DMS153 (cell line): ENCODE measurements at places on chromosomes 16 and 17.

DNA sequence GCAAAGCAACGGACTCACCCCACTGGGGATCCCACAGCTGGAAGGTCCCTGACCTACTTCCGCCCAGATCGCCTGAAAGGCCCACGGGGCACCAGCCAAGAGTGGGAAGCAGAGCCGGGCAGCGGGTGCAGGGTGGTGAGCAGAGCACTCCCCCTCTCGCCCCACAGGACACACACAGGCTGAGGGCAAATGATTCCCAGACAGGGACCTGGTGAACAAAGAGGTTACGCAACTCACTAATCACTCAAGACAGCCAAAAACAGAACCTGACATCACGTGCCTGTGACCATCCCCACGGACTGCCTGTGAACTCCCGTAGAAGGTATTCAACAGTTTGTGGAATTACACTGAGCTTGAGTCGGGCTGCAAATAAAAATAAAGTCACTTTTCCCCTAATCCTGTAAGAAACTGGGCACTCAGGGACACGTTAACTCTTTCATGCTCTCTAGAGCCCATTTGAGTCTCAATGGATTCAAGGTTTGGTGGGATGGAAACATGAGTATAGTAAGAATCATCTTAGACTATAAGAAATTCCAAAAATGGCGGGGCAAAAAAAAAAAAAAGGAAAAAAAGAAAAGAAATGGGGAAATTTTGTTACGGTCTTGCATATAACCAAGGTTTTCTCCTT is 396.1 kb downstream of the SOX9 start:
- DNase-seq, result no peak

DNA sequence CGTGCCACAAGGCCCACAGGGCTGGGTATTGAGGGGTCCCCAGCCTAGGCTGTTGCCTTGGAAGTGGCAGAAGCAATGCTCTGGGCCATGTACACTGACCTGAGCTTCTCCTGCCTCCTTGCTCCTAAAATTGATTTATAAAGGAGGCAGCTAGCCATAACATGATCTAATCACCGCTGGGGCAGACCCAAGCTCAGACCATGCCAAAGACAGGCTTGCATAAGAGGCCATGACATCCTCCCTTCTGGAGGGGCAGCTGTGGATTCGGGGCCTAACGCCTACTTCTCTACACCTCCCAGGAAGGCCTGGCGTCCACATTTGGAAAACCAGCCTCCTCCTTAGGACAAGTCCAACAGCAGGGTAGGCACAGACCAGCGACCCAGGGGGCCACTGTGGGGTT is 12.3 kb downstream of the HSD11B2 start:
- DNase-seq, result no peak

- DNase-seq, result no peak
These were observed 12.0 kb upstream of the TNRC6A start for GRCh38 chr16:24717411-24717810.

DNA sequence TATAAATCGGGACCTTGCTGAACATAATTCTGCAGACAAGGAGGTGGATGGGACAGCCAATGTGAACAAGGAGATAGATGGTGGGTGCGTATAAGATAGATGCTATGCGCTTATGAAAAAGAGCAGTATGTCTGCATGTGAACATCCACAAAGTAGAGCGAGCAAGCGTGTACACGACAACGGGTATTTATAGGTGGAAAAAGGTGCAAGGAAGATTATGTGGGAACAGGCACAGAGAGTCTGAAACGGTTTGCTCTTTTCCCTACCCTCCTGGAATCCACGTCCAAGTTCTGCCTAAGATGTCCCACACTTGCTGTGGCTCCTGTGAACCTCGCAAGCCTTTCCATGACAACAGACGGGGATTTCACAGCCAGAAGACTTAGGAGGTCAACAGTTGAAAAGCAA is 43.0 kb downstream of the SNX11 start:
- no peak for DNase-seq

DNA sequence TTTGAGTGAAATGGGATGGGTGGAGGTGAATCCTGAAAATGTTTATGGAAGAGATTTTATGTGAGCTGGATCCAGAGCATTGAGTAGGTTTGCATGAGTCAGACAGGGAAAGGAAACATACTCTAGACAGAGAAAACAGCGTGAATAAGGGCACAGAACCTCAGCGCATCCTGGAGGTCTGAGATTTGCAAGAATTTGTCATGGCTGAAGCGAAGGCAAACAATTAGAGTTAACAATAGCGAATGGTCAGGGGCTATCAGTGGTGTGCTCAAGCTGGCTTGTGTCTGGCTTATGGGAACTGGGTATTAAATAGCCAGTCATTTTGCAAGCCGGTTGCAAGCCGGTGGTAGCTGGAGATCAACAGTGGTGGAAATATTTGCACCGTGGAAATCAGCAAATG is 36.4 kb downstream of the MAP2K6 start:
- no peak for DNase-seq

- no peak for DNase-seq
These were observed 11.3 kb downstream of the TBC1D16 start for GRCh38 chr17:80024206-80024972.

- peak; percentile 78 for DNase-seq
These were observed 8.5 kb downstream of the CSF3 start for GRCh38 chr17:40023590-40024292.

GRCh38 chr16:22073350-22073749 is 19.0 kb upstream of the VWA3A start:
- DNase-seq, result no peak

GRCh38 chr17:56672195-56672594 is 78.7 kb downstream of the NOG start:
- DNase-seq, result no peak

DNA sequence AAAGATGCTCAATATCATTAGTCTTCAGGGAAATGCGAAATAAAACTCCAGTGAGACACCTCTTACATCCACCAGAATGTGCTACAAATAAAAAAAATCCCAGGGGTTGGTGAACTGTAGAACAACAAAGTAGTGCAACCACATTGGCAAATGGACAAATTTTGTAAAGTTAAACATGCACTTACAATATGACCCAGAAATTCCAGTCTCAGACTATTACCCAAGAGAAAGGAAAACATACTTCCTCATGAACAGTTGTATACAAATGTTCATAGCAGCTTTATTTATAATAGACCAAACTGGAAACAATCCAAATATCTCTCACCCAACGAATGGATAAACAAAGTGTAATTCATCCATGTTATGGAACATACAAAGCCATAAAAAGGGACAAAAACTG is 239.5 kb downstream of the ABCC12 start:
- no peak for DNase-seq

- DNase-seq, result peak; percentile 93
These were observed 394.0 kb downstream of the KCNJ2 start for GRCh38 chr17:70563281-70563820.

DNA sequence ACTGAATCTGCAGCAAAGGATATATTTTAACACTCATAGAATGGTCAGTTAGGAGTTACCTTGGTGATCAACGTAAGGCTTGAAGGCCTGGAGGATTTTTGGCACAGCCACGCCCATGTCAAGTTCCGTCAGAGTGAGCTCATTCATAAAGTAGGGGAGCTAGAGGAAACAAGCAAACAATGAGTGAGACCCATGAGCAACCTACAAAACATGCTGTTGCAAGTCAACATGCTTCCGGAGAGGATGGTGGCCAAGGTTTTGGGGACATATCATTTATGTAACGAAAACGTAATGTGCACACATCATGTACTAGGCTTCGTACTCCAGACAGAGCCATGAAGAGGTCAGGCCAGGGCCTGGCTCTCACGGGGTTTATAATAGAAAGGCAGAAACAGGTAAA is 41.1 kb upstream of the ERN1 start:
- DNase-seq, result no peak

- no peak for DNase-seq
These were observed 60.7 kb upstream of the TBX2 start for GRCh38 chr17:61338874-61339478.

DNA sequence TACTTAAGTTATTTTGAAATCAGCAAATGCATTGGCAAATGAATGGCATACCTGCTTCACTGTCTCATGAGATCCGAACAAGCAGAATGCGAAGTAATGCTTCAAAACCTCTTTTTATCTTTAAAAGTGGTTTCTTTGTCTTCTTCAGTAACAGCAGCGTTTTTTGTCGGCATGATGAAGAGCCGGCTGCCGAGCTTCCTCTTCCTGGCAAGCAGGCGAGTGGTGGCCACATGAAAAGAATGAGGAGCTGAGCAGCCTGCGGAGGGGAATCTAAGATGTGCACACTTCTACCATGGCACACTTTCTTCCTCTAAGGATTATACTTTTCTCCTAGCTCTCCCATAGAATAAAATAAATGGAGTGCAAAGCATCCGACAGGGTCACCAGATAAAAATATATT is 42.4 kb upstream of the AKTIP start:
- DNase-seq, result no peak

DNA sequence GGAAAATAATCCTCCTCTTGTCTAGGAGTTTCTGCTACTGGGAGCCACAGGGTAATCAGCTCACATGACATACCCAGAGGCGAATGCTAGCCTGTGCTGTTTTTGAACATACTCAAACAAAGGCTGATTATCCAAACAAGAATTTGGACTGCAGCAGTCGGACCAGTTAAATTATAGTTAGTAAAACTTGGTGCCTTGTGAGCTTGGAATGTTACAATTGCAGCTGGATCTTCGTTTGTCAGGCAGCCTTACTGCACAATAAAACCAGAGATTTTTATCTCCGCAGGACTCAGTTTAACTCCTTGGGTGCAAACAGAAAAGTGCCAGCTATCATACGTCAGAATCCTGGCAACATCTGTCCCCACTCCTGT is 163.8 kb upstream of the TBX2 start:
- no peak for DNase-seq

DNA sequence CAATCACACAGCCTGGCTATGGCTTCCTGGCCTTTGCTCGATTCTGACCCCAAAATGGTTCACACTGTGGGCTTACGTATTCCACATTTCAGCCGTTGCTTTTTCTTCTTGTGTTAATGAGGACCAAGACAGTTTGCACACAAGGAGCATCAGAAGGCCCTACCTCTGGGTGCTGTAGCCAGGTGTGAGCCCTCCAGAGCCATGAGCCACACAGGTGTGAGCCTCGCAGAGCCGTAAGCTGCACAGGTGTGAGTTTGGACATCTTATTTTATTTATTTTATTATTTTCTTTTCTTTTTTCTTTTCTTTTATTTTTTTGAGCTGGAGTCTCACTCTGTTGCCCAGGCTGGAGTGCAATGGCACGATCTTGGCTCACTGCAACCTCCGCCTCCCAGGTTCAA is 70.6 kb downstream of the LMF1 start:
- no peak for DNase-seq

- no peak for DNase-seq
These were observed 24.9 kb downstream of the CDRT15 start for GRCh38 chr17:14211801-14212200.

GRCh38 chr16:58628845-58629732 is 537 bp downstream of the CNOT1 start:
- no peak for DNase-seq

GRCh38 chr17:17576772-17577234 is 14.7 kb downstream of the PEMT start:
- no peak for DNase-seq

- no peak for DNase-seq
These were observed 145.0 kb upstream of the HS3ST4 start for GRCh38 chr16:25546791-25547190.

- DNase-seq, result peak; percentile 26
These were observed 204.7 kb downstream of the HS3ST4 start for GRCh38 chr16:25896411-25896810.

DNA sequence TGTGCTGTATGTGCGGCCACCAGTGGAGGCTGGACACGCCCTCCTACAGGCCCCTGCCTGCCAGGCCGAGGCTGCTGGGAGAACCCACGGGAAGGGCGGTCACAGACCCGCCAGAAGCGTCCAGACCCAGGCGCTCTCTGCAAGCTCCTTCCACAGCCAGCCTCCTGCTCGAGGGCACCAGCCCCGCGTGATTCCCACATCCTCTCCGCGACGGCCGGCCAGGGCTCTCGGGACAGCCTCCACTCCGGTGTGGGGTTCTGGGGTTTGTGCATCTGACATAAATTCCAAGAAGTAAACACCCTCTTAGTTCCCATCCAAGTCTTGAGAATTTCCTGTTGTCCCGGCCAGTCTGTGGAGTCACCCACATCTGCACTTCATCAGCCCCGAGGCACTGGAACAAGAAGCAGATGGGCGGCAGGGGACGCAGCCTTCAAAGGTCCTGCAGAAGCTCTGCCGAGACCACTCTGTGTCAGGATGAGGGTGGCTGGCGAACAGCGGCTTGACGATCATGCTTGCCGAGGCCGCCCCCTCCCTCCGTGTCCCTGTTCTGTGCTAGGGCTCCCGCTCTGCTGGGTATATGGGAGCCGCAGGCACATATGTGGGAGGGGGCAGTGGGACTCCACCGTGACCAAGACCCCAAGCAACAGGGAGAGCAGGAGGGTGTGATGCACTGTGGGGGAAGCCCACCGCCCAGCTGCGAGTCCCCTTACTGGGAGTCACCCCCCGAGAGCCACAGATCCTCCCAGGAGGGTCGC is 2.4 kb upstream of the TMEM204 start:
- no peak for DNase-seq

DNA sequence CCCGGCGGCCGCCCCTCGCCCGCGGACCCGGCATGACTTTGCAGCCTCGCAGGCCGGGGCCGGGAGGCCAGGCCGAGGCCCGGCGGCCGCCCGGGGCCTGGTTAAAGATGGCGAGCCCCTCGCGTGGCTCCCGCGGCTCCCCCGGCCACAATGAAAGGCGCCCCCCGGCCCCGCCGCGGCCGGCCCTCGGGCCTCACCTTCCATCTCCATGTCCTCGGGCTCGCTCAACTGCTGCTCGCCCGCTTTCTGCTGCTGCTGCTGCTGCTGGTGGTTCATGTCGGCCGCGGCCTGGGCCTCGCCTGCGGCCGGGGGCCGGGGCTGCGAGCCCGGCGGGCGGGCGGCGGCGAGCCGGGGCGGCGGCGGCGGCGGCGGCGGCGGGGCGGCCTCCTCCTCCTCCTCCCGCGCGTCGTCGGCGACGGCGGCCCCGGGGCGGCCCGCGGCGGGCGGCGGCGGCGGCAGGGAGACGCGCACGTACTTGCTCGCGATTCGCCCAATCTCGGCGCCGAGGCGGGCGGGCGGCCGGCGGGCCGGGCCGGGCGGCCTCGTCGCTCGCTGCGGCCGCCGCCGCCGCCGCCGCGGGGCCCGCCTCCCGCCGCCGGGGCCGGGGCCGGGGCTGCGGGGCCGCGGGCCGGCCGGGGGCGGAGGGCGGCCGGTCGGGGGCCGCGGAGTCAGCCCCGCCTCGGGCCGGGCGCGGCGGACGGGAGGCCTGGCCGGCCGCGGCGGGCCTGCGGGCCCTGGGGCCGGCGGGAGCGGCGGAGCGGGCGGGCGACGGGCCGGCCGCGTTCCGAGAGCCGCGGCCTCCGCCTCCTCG is 491 bp downstream of the USP7 start:
- DNase-seq, result no peak
